ENCODE measurements at places on chromosomes 6 and 20.

GRCh38 chr6:136181861-136182260 is 68.2 kb downstream of the MTFR2 start:
- DNase-seq: no peak

- DNase-seq: no peak
Measured at GRCh38 chr6:96304997-96305396, 216.6 kb upstream of the UFL1 start.

DNA sequence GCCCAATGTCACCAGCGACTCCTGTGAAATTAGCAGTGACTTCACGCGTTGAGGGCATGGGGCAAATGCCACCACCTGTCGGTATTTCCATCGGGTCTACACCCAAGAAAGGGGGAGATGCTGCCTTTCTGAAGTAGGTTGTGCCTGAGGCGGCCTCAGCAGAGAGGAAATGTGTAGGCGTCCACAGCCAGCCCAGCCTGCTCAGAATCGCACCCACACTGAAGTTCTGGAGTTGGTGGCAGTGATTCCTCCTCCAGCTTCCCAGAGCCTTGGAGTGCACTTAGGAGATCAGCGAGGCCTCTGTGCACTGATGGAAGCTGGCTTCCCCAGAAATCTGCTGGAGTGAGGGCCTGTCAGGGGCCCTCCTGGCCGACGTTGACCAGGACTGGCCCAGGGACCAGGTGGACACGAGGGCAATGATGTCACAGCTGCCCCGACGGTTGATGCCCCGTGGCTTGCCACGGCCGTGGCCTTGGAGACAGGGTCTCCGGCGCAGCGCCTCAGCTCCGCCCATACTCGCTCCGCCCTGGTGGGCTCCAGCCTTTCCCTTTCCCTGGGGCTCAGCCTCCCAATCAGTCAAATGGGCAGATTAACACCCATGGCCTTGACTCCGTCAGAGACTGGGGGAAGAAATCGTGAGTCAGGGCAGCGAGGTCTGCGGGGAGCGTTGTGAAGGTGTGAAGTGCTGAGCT is 484.8 kb downstream of the PREX1 start:
- DNase-seq: no peak

DNA sequence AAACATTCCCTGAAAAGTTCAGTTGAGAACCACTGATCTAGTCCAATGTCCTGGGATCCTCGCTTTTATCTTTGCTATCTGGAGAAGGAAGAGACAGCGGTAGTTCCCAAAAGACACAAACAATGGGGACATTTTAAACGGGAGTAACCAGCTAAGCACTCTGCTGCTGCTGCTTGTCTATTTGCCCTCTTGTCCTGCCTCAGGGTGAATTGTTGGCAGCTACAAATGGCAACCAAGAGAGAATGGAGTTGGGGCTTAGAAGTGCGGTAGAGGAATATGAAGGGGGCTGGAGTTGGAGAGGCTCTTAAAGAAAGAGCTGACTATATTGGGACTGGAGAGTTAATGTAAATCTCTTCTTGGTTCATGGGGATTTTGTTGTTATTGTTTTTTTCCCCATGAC is 6.5 kb upstream of the ZSWIM1 start:
- DNase-seq: no peak

GRCh38 chr20:39878809-39879208 is 810.2 kb downstream of the MAFB start:
- DNase-seq: no peak

GRCh38 chr6:72619883-72620696 is 1.8 kb upstream of the KCNQ5 start:
- peak; percentile 75 for DNase-seq

DNA sequence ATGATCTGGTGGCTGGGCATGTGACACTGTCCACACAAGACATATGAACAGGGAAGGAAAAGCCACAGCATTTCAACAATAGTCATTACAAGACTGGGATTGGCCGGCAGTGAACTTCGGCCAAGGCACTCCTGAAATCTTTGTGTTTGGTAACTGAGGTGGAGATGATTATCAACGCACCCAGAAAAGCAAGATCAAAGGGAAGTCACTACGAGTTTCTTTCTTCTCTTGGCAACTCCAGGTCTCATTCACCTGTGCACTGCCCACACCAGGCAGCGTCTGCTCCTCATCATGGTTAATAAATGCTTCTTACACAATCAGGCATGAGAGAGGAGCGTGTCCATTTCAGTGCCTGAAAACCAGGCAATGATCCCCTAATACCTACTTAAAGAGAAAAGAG is 20.5 kb upstream of the FOXC1 start:
- no peak for DNase-seq

DNA sequence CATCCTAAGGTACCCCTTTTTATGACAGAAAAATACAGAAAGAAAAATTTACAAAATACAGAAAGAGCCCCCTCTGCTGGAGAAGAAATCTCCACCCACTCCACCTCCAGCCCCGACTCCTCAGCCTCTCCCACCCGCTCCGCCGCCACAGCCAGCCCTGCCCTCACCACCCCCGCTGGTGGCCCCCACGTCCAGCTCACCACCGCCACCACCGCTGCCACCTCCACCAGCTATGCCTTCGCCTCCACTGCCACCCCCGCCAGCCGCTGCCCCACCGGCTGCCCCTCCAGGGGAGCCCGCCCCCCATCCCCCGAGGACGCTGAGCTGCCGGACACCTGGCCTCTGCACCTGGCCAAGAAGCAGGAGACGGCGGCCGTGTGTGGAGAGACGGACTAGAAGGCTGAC is 17.7 kb downstream of the WFDC2 start:
- DNase-seq: no peak

- no peak for DNase-seq
Measured at GRCh38 chr6:150184850-150185731, 42.2 kb downstream of the PPP1R14C start.

- no peak for DNase-seq
Measured at GRCh38 chr20:7226156-7226555, 458.7 kb downstream of the BMP2 start.

- no peak for DNase-seq
Measured at GRCh38 chr6:112911959-112912358, 564.8 kb downstream of the RFPL4B start.

DNA sequence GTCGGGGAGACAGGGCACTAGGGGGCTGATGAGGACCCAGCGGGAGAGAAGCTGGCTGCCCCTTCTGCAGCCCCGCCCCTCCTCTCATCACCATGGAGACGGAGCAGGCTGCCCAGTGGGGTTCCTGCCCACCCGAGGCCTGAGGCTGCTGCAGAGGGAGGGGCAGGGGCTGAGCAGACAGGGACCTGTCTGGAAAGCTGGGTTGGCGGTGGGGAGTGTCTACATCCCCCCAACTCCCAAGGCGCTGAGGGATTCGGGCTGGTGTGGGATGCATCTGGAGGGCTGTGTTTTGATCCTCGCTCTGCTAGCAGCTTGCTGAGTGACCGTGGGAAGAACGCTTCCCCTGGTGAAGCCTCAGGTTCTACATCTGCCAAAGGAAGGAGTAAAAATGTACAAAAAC is 1.2 kb upstream of the BPI start:
- no peak for DNase-seq

- no peak for DNase-seq
Measured at GRCh38 chr6:157848693-157849092, 25.6 kb downstream of the SNX9 start.

DNA sequence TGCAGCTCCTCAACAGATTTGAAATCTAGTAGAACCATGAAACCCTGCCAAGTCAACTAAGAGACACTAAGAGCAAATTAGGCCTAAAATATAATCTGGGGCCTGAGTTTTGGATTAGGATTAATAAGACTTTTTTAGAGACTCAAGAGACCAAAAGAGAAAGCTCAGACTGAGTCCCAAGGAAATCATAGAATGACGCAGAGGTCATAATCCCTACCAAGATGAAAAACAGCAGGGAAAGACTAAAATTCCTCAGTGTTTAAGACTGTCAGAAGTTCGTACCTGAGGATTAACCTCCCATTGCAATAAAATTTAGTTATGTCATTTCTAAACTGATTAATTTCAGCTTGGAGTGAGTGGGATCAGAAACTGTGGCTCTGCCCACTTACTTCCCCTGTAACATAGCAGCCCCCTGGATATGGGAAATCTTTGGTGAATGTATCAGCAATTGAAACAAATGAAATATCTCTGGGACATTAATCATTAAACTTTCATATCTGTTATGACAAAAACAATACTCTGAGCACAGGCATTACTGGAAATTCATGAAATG is 200.3 kb downstream of the EDN1 start:
- DNase-seq: no peak

DNA sequence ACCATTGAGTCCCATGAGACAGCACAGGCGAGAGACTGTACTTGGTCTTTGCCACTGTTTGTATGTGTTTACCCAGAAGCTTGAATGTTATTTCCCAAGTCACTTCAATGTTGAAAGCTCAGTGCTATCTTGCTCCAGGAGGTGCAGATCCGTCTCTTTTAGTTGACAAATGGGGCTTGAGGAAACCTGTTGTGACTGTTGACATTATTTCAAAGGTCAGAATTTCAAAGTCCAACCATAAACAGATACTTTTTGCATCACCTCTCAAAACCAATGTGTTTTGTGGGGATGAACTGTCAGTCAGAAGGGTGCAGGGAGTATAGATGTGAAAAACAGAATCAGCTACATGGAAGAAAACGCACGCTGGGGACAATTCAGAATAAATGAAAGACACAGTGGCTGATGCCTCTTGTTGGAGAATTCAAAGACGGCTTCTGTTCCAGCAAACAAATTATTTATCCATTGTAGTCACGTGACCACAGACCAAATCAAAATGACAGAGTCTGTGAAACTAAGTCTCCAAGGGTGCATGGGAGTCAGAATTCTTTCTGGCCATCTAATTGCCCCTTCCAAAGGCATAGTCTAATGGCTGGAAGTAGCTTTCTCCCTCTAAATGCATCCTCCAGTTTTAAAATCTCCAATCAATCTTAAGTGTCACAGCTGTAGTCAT is 83.7 kb downstream of the MYLK4 start:
- DNase-seq: no peak

DNA sequence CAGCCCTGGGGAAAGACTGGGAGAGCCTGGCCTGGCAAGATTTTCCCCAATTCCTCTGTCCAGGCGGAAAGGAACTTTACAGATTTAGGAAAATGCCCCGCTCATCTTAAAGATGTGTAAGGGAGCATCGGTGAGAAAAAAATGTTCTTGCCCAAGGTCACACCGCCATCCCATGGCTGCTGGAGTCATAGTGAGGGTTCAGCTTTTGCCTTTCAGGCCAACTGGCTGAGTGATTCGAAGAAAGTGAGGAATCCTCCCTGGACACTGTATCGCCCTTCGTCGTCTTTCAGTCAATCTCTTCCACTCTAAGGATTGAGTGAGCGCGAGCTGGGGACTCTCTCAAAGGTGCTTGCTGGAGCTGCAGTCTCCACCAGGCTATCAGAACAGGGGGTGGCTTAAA is 1.4 kb downstream of the WFDC2 start:
- no peak for DNase-seq

- DNase-seq: no peak
Measured at GRCh38 chr6:41917528-41917927, 3.4 kb downstream of the MED20 start.

GRCh38 chr6:154057098-154057497 is 18.1 kb downstream of the OPRM1 start:
- no peak for DNase-seq

- DNase-seq: no peak
Measured at GRCh38 chr20:16490696-16491095, 82.6 kb downstream of the KIF16B start.

DNA sequence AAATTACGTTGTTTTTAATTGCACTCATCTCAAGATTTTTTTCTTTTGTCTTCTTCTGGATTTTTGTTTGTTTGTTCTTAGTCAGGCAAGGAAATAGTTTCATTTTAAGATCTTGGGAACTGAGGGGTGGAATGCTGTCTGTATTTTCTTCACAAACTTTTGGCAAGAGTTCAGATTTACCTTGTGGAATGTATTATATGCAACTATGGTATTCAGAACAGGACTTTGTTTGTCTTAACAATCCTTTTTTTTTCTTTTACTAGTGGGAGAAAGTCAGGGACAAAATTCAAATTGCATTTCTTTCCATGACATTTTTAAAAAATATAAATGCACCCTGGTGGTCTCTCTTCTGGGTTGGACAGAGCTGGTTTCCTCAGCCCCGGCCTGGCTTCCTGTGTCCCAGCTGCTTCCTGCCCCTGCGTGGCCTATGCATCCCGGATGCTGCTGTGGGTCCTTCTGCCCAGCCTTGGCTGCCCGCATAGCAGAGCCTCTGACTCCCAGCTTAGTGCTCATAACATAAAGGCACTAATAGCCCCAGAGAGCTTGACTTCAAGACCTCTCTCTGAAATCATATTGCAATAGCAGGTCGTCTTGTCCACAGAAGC is 520.7 kb downstream of the QKI start:
- no peak for DNase-seq

DNA sequence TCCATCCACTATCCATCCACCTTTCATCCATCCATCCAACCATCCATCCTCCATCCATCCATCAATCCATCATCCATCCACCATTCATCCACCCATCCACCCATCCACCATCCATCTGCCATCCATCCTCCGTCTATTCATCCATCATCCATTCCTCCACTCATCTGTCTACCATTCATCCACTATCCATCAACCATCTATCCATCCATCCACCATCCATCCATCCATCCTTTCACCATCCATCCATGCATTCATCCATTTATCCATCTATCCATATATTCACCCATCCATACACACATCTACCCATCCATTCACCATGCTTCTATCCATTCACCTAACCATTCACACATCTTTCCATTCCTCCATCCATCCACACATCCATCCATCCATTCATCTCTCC is 207.0 kb upstream of the CDH4 start:
- no peak for DNase-seq

- DNase-seq: peak; percentile 55
Measured at GRCh38 chr6:133921249-133921859, 31.7 kb upstream of the TBPL1 start.

- peak; percentile 26 for DNase-seq
Measured at GRCh38 chr6:164039954-164040375, 625.4 kb downstream of the QKI start.

GRCh38 chr6:44508646-44509045 is 121.1 kb downstream of the CDC5L start:
- DNase-seq: no peak

DNA sequence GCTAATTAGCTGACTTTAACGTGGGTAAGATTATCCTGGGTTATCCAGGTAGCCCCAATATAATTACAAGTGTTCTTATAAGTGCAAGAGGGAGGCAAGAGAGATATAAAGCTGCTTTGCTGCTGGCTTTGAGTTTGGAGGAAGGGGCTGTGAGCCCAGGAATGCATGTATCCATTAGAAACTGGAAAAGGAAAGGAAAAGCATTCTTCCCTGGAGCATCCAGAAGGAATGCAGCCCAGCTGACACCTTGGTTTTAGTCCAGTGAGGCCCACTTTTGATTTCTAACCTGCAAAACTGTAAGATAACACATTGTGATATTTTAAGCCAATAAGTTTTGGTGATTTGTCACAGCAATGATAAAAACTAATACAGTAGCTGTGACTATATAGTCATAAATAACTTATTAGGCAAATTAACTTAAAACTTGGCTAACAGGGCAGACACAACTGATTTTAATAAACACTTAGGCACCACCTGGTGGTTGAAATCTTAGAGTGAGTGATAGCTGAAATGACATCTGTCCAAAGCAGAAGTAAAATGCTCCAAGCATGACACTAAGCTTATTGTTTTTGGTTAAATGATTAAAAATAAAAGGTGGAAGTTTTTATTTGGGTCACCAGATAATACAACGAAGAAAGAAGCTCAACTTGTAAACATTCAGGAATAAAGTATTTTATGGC is 35.6 kb downstream of the ADGRF4 start:
- no peak for DNase-seq

- DNase-seq: no peak
Measured at GRCh38 chr6:84791233-84791632, 26.8 kb upstream of the TBX18 start.

- DNase-seq: no peak
Measured at GRCh38 chr6:142822842-142823241, 122.1 kb downstream of the HIVEP2 start.
